Heart left ventricle (tissue), 16 donors: ENCODE measurements at places on chromosomes 16 and 17. TPM values are rescaled to one million over a fixed set of nuclear protein-coding genes. Genes with fewer than 3 reads are reported as not detected.

- H3K4me1 ChIP-seq: no peaks in the 10 kb centered on the region
- no peak for DNase-seq
- no peak overlapping the region for H3K4me3 ChIP-seq
- H3K27me3 ChIP-seq: no peaks in the 10 kb centered on the region
Measured at GRCh38 chr16:14600164-14600563, 29.9 kb downstream of the PARN start.

- no peaks in the 10 kb centered on the region for H3K36me3 ChIP-seq
- H3K27ac ChIP-seq: no peak overlapping the region
- no peaks in the 10 kb centered on the region for H3K4me1 ChIP-seq
- H3K4me3 ChIP-seq: no peak overlapping the region
- no peaks in the 10 kb centered on the region for H3K27me3 ChIP-seq
- no peak for DNase-seq
Measured at GRCh38 chr16:72188541-72188940, 16.6 kb upstream of the PMFBP1 start.

Gene LGALS9B
- not detected for total RNA-seq

Gene C16orf74
- 1.7 TPM for total RNA-seq

Gene TUBB3
- 3.2 TPM for total RNA-seq

- H3K36me3 ChIP-seq: no peaks in the 10 kb centered on the region
- no peak overlapping the region for H3K27ac ChIP-seq
- peaks cover 41% of the 10 kb centered on the region for H3K27me3 ChIP-seq
Measured at GRCh38 chr16:22645868-22646267, 135.2 kb downstream of the NPIPB5 start.

Gene CTCF
- total RNA-seq: 19.0 TPM

- peaks cover 34% of the 10 kb centered on the region for H3K27me3 ChIP-seq
- no peaks in the 10 kb centered on the region for H3K36me3 ChIP-seq
- no peak overlapping the region for H3K4me3 ChIP-seq
- DNase-seq: no peak
- H3K27ac ChIP-seq: no peak overlapping the region
Measured at GRCh38 chr16:31221357-31222160, 4.6 kb upstream of the PYDC1 start.

DNA sequence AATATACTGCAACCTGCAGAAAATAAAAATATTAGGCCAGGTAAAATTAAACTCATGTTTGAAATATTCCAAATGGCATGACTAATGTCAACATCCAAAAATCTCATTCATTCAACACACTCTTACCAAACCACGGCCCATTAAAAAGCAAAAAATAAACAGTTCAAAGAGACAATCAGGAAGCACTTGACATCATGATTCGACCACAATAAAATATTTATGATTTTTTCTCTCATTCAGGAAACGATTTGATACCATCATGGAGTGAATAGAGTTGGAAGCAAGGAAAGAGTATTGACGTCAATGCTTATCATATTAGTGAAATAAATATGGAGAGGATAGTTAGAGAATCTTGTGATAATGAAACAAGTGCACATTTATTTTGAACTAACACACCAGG, 354.1 kb downstream of the KCNJ2 start:
- no peak overlapping the region for H3K4me3 ChIP-seq
- H3K27me3 ChIP-seq: no peaks in the 10 kb centered on the region
- no peak for DNase-seq

DNA sequence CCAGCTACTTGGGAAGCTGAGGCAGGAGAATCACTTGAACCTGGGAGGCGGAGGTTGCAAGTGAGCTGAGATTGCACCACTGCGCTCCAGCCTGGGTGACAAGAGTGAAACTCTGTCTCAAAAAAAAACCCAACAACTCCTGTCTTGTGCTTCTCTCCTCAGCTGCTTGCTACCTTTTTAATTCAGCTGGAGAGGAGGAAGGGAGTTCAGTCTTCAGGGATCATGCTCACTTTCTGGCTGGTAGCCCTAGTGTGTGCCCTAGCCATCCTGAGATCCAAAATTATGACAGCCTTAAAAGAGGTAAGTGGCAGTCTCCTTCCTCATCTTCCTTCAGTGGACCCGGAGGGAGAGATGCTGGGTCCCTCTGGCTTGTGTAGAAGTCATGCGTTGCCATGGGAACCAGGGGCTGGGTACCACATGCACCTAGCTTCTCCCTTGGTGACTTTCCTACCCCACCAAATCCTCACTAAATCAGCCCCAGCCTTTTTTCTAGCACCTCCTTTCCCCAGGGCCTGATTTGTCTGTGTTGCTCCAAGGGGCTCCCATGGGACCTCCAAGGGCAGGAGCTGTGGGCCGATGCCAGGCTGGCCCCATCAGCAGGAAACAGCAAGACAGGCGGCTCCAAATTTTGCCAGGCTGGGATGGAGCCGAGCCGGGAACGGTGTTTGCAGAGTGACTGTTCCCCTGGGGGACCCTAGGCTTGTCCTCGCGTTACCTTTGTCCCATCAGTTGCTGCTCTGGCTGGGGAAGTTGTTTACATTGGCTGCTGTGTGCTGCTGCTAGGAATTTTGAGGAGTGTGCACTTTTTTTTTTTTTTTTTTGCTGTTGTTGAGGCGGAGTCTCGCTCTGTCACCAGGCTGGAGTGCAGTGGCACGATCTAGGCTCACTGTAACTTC, 65.2 kb downstream of the ABCC1 start:
- no peak overlapping the region for H3K4me3 ChIP-seq
- no peaks in the 10 kb centered on the region for H3K27me3 ChIP-seq
- H3K36me3 ChIP-seq: peaks cover 49% of the 10 kb centered on the region
- peaks cover 14% of the 10 kb centered on the region for H3K4me1 ChIP-seq
- DNase-seq: peak; percentile 74
- no peak overlapping the region for H3K27ac ChIP-seq

Gene SLC9A5
- total RNA-seq: 1.4 TPM

DNA sequence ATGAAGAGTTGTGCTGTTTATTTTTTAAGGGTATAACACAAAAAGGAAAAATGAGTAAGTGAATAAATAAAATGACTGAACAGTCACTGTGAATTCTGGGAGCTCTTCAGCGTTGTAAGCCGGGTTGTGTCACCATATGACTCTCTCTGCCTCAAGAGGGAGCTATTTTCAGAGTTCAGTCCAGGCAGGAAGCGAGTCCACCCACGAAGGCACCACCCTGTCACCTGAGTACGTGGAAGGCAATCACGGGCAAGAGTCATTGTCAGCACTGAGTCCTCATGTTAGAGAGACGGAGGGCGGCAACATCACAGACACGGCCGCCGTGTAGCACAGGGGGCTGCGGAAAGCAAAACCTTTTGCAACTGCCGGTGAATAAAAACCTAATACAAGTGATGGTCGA, 227.6 kb downstream of the UTP18 start:
- no peaks in the 10 kb centered on the region for H3K36me3 ChIP-seq
- H3K4me3 ChIP-seq: no peak overlapping the region
- H3K4me1 ChIP-seq: no peaks in the 10 kb centered on the region
- no peaks in the 10 kb centered on the region for H3K27me3 ChIP-seq
- H3K27ac ChIP-seq: no peak overlapping the region
- DNase-seq: no peak

- no peak overlapping the region for H3K27ac ChIP-seq
- DNase-seq: no peak
- H3K36me3 ChIP-seq: peaks cover 9% of the 10 kb centered on the region
Measured at GRCh38 chr16:30837904-30838303, 50.9 kb upstream of the ZNF629 start.

Gene CHST5
- total RNA-seq: 0.68 TPM

- no peaks in the 10 kb centered on the region for H3K4me1 ChIP-seq
- H3K27me3 ChIP-seq: peaks cover 20% of the 10 kb centered on the region
- no peak overlapping the region for H3K4me3 ChIP-seq
Measured at GRCh38 chr17:80491478-80492342, 15.3 kb upstream of the NPTX1 start.

DNA sequence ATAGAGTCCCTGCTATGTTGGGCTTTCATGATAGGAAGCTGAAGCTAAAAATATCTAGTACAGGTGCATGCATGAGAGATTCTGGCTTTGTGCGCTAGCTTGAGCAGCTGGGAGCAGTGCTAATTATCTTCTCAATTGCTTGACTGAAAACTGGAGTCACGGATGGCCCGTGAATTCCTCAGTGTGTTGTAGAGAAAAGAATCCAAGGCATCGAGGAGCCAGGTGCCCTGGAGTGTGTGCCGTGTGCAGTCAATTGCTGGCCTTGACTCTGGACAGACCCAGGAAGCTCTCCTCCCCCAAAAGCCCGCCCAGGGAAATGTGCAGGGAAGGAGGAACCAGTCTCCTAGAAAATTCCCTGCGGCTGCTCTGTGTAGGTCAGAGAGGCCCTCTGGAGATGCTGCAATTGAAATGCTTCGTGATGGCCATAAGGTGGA, 14.2 kb downstream of the LGALS3BP start:
- H3K4me3 ChIP-seq: no peak overlapping the region
- peaks cover 27% of the 10 kb centered on the region for H3K36me3 ChIP-seq
- H3K27me3 ChIP-seq: no peaks in the 10 kb centered on the region
- peaks cover under 1% of the 10 kb centered on the region for H3K4me1 ChIP-seq
- no peak for DNase-seq
- H3K27ac ChIP-seq: no peak overlapping the region

DNA sequence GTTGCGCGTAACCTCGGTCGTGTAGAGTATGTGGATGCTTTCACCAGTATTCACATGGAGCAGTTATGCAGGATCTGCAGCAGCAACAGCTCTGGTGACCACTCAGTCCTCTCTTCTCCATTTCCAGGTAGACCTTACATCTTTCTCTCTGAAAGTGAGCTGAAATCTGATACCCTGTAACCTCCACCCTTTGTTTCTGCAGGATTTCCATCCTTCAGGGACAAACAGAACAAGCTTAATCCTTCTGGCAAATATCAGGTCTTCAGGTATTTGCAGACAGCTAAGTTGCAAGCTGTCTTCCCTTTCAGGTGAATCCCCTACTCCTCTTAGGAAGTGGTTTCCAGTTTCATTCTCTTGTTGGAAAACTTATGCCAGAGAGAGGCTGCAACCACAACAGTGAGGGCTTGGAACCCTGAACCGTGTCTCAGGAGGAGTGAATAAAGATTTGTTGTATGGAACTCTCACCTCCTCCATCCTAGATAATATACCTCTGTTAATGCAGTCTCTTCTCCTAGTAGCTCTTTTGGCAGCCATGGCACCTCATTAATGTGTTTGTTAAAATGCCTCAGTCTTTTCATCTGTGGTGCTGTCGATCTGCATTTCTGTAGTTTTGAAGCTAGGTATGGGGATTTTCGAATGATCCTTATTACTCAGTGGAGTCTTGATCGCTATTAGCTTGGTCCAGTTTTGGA, 172.5 kb downstream of the PRKCA start:
- H3K27ac ChIP-seq: no peak overlapping the region
- no peak for DNase-seq
- H3K36me3 ChIP-seq: no peaks in the 10 kb centered on the region
- H3K4me3 ChIP-seq: no peak overlapping the region
- H3K4me1 ChIP-seq: no peaks in the 10 kb centered on the region

Gene CTF1
- total RNA-seq: 12.8 TPM

DNA sequence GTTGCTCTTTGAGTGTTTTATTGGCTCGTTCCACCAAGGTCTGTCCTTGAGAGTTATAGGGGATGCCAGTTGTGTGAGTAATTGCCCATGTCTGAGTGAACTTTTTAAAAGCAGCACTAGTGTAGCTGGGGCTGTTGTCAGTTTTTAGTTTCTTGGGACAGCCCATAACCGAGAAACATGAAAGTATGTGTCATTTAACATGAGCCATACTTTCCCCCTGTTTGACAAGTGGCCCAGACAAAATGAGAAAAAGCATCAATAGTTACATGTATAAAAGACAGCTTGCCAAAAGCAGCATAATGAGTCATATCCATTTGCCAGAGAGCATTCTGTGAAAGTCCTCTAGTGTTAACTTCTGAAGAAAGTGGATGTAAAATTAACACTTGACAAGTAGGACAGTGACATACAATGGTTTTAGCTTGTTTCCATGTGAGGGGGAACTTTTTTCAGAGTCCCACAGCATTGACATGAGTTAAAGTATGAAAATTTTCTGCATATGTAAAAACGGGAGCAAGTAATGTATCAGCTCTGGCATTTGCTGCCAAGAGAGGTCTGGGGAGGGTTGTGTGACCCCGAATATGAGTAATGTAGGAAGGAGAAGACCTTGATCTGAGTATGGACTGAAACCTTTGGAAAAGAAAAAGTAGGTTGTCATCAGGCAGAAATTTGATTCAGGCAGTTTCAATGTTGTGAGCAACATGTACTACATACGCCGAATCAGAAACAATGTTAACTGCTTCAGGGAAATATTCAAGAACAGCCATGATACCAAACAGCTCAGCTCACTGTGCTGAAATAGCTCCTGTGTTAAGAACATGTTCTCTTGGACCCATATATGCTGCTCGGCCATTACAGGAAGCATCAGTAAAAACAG, 56.8 kb upstream of the ARL4D start:
- no peak overlapping the region for H3K4me3 ChIP-seq
- no peaks in the 10 kb centered on the region for H3K27me3 ChIP-seq
- peak overlapping the region; percentile 70 for H3K27ac ChIP-seq

DNA sequence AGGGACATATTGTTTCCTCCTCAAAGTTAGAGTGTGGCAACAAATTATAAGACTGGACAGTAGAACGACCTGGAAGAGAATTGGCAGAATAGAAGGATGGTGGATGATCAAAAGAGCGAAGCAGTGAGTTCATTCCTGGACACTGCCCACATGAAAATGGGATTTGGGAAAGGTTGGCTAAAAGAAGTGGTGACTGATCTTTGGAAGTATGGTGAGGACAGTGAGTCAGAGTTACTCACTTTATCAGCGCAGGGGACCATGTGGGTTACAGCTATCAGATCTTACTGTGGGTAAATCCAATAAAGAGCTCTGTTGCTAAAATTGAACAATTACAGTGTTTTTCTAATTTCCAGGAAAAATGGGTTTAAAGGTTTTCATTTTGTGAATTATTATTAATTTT, 2.7 kb upstream of the TANC2 start:
- H3K36me3 ChIP-seq: no peaks in the 10 kb centered on the region
- no peak for DNase-seq
- no peak overlapping the region for H3K27ac ChIP-seq

DNA sequence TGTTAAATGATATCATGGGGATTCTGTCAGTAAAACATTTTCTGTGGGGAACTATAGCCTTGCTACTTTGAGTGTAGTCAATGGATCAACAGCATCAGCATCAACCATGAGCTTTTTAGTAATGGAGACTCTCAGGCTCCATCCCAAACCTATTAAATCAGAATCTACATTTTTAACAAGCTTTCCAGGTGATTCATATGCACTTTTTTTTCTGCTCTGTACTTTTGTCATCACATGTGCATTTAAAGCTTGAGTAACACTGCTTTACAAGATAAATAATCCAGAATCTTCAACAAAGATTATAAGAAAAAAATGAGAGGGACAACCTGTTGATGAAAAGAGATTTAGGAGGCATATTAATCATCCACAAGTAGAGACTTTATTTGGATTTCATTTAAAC, 23.5 kb downstream of the NUP93 start:
- no peak overlapping the region for H3K4me3 ChIP-seq
- H3K4me1 ChIP-seq: no peaks in the 10 kb centered on the region
- H3K36me3 ChIP-seq: no peaks in the 10 kb centered on the region
